ENCODE measurements at places on chromosomes 1 and 21.

DNA sequence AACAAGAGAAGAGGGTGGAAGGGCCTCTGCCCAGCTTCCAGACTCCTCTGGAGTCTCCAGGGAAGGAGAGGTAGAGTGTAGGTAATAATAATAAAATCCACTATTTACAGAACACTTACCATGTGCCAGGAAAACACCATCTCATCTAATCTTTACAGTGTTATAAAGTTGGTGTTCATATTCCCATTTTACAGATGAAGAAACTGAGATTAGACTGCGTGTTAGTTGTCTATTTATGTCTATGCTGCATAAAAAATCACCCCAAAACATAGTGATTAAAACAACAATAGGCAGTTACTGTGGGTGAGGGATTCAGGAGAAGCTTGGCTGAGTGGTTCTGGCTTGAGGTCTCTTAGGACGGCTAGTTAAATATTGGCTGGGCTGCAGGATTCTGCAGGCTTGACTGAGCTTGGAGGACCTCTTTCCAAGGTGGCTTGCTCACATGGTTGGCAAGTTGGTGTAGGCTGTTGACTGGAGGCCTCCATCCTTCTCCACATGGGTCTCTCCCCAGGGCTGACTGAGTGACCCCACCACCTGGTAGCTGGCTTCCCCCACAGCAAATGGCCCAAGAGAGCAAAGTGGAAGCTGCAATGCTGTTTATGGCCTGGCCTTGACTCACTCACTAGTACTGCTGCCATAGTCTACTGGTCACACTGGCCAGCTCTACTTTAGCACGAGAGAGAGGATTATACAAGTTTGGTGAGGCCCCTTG lies 6.5 kb upstream of the ALX3 start:
- no peak for DNase-seq

- DNase-seq, result no peak
Observed at GRCh38 chr1:97202481-97203380, 481.1 kb downstream of the PTBP2 start.

DNA sequence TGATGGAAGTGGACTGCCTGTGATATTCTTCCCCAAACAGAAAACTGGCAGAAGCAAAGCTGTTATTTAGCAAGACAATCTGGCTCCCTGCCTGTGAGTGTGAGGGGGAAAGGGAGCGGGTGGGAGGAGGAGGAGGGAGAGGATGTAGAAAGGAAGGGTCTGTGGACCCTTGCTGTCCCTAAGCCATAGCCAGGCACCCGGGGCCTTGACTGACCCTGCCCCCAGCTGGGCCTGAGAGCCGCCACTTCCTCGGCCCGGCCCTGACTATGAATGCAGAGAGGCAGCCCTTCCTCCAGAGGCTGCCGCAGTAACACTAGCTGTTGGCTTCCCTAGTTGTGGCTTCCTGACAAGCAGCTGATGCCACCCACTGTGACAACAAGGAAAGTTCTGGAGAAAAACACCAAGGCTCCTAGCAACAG lies 13.9 kb downstream of the PLA2G2F start:
- no peak for DNase-seq

- no peak for DNase-seq
Observed at GRCh38 chr1:152912900-152913299, 4.6 kb downstream of the IVL start.

DNA sequence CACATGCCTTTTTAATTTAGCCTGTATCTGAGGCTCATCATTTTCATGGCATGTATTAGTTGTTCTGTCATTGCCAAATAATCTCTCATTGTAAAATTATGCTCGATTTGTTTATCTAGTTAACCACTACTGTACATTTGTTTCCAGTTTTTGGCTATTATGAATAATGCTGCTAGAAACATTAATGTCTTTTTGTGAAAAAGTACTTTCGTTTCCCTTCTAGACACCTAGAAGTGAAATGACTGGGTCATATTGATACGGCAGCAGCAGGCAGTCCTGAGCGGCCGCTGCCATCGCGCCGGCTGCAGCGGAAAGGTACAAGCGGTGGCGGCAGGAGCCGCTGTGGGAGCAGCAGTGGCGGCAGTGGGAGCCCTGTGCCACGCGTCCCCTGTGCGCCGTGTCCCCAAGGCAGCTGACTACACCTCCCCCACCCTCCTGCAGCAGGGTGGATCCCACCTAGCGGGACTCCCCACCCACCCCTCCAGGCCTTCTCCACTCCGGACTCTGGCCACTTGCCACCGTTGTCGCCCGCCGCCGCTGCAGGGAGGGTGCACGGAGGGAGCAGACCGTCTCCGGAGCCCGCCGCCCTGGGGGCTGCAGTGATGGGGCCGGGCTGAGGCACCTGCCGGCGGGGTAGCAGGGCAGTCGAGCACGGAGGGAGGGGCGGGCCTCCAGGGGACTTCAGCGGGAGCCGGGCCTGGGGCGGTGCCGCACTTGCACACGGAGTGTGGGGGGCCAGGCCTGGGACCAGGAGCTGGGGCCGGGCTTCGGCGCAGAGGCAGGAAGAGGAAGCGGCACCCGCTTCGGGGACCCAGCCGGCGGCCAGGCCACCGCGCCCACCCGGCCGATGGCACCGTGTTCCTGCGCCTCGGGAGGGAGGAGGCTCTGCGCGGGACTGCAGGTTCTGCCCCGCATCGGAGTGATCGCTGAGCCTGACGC lies 66.8 kb upstream of the RGS7 start:
- no peak for DNase-seq

DNA sequence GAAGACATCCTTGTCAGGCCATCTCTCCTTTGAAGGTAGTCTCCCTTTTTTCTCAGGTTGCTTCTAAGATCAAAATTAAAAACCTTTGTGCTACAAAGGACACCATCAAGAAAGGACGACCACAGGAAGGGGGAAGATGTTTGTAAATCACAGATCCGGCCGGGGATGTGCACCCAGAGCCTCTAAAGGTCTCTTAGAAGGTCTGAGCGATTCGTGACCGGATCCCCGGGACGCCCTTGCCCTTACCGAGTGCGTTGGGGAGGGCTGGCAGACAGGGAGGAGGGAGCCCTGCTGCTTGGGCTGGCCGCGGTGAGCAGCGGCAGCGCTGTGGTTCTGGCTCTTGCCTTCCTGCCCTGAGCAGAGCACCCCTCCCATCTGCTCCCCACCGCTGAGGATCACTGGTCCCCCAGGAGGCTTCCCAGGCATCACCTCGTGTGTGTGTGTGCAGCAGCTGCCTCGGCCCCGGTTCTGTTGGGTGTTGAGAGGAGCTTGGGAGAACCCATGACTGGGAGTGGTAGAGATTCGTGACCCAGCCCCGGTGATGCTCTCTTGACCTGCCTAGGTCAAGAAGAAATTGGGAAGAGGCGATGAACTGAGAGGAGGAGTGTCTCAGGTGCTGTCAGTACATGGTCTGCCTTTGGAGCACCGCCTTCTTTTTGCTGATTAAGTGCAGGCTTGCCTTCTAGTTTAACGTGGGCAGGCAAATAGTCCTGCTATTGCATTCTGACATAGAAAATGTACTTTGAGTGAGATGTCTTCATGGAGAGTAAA lies 34.5 kb downstream of the AGPAT3 start:
- DNase-seq, result no peak

DNA sequence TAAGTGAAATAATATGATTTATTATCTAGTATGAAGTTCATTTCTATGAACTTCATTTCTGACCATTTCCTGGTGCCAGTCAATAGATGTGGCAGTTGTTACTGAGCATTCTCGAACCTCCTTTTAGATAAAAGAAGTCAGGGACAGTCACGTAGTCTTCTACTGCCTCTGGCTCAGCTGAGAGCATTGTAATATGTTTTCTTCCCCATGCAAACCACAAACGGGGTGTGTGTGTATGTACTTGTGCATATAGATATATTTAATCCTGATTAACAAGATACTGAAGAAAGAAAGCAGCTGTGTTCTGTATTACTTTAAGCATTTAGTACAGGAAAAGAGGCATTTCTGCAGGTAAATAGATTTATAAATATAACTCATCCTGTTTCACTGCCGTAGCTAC lies 21.6 kb downstream of the ZNF684 start:
- no peak for DNase-seq

DNA sequence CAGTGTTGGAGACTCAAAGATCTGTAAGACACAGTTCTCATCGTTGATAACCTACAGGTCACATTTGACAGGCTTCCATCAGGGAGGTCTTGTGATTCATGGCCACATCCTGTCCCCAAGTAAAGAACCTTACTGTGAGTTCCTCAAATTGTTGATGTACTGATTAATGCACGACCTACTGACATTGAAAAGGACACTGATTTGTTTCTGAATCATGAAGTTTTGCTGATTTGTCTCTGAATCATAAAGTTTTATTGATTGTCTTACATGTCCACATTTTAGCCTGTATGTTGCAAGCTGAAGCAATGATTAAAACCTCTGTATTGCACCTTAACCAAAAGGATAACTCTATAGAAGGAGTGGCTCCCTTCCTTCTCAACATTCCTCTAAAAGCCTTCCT lies 476.3 kb upstream of the RUNX1 start:
- DNase-seq, result no peak

GRCh38 chr1:65964123-65964522 lies 171.4 kb downstream of the PDE4B start:
- DNase-seq, result no peak

GRCh38 chr1:11797525-11798216 lies 8.1 kb downstream of the MTHFR start:
- no peak for DNase-seq

DNA sequence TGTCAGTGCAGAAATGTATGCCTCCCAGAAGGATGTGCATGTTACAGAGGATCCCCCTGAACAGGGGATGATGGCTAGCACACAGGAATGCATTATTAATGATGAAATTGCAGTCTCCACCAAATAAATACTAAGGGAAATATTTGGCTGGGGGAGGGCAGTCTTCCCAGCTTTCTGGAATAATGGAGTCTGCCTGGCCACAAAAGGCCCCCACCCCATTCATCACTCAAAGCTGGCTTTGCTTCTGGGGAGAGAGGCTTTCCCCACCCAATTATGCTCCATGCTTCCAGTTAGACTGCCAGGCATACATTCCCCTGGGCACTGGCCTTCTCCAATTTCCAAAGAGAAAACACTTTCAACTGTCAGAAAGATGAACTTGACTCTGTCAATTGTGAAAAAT lies 302.7 kb downstream of the SIPA1L2 start:
- DNase-seq, result no peak

GRCh38 chr1:61808968-61809367 lies 66.7 kb downstream of the PATJ start:
- DNase-seq, result no peak

DNA sequence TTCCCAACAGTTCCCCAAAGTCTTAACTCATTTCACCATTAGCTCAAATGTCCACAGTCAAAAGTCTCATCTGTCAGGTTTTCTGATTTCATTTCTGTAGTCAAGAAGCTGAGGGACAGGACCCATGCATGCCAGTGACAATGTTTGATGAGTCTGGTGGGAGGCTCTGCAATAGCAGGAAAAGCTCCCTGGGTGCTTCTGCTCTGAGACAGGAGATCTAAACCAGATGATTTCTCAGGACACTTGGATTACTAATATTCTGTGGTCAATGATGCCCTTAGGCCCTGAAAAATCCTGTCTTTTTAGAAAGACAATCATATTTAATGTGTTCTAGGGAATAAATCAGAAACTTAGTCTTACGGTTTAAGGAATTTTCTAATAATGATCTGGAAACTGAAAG lies 56.4 kb downstream of the PCBP3 start:
- DNase-seq, result no peak

DNA sequence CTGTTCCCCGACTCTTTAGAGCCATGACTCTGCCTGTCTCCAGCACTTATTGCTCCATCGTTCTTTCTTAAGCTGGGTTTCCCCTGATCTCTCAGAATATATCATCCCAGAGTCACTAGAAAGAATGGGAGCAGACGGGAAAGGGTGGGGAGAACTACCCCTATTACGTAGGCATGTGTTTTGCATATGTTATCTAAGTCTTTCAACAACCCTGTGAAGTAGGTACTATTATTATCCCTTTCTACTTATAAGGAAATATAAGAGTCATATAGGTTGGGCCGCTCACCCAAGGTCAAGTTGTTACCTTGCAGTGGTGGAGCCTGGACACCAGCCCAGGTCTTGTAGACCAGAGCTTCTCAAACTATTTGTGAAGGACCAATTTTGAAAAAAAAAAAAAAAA lies 38.7 kb downstream of the ELF3 start:
- DNase-seq, result no peak

DNA sequence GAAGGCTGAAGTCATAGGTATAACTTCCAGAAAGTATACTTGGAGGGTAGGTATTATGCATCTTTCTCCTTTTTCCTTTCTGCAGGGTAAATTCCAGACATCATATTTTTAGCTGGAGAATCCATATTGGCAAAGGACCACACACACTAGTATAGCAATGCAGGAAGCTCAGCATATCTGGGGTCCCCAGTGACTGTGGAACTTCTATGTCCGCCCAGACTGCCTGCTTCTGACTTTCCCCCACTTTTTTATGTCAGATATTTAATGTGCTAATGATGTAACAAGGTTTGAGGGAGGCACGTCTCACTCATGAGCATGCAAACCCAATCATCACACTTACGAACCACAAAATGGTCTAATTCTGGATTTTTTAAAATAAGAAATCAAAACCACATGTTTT lies 90.4 kb downstream of the BACH1 start:
- no peak for DNase-seq

- DNase-seq, result no peak
Observed at GRCh38 chr1:183226963-183227362, 40.9 kb downstream of the LAMC2 start.

DNA sequence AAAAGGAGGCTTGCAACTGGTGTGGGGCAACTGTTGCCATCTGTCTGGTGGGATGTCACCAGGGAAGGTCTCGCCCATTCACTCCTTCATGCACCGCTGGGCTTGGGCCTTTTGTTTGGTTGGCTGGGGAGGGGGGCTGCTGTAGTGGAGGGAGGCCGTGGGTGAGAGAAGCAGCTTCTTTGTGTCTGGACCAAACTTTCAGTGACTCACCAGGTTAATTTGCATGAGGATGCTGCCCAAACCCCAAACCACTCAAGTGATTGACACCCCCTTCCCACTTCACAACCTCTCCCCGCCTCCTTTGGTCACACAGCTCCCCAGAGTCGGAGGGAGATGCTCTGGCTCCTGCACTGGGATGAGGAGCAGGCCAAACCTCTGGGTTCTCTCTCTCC lies 19.7 kb downstream of the BTG2 start:
- DNase-seq, result no peak

DNA sequence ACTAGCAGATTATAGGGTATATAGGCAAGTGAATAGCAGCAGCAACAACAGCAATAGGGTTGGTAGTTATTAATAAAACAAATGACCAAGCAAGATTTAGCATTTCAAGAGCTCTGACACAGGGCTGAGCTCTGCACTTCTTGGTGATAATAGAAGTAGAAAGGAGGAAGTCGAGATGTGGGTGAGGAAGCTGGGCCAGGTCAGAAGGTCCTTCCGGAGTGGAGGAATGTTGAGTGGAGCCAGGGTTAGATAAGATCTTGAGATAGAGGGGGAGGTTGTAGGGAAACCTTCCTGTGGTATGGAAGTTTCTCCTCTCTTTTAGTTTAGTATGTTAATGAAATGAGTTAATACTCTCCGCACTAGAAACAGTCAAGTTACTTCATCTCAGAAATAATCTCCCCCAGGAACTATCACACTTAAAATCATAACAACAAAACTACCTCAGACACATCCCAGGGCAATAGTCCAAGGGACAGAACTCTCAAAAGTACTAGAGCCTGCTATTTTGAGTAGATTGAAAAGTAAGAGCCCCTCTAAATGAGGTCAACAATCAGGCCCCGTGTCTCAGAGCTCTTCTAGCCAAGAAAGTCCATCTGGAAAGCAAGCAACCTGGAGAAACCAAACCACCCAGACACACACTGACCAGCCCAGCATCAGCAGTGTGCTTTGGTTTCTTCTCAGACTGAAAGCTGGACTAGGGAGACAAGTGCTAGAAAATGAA lies 45.4 kb upstream of the ATP1B1 start:
- DNase-seq, result no peak

- DNase-seq, result no peak
Observed at GRCh38 chr1:179745743-179746142, 2.7 kb downstream of the FAM163A start.

- DNase-seq, result no peak
Observed at GRCh38 chr1:8370905-8371315, 53.0 kb downstream of the SLC45A1 start.
